ENCODE measurements at places on chromosomes 3 and 15. TPM values are rescaled to one million over a fixed set of nuclear protein-coding genes. Genes with fewer than 3 reads are reported as not detected.

The PLCH1 gene
- total RNA-seq = 3.2 TPM

The SIDT1 gene
- total RNA-seq = 0.36 TPM

The STXBP5L gene
- not detected for total RNA-seq

The HHLA2 gene
- not detected for total RNA-seq

The TRIM42 gene
- not detected for total RNA-seq

The SOX14 gene
- total RNA-seq = not detected

The FAIM gene
- 20.3 TPM for total RNA-seq

The SHF gene
- total RNA-seq = 1.1 TPM

The C2CD4B gene
- 0.07 TPM for total RNA-seq
